Stomach (tissue), 19 donors: ENCODE measurements at places on chromosomes 3 and 15.

GRCh38 chr15:65916664-65917406 is 47.5 kb downstream of the RAB11A start:
- DNase-seq, result peak; percentile 86

GRCh38 chr15:57405133-57405532 is 28.8 kb downstream of the CGNL1 start:
- no peak for DNase-seq

- peak; percentile 50 for DNase-seq
Observed at GRCh38 chr3:146625186-146625775, 20.1 kb upstream of the PLSCR5 start.

GRCh38 chr15:62121273-62122015 is 43.6 kb downstream of the C2CD4B start:
- DNase-seq, result no peak

GRCh38 chr3:192637803-192638202 is 89.5 kb downstream of the FGF12 start:
- DNase-seq, result no peak

DNA sequence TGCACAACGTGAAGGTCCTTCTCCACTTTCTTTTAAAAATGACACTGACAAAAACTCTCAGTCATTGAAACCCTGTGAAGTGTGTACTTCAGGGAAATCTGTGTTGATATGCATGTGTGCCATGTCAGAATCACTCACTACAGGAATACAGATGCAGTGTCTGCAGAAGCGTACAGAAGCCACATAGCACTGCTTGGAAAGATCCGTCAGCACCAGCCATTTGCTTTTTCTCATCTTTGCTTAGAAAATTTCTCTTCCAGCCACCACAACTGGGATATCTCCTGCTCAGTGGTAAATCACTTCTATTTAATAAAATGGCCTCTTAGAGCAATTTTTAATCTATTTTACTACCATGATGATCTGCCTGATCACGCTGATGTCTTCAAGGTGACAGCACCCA is 91.3 kb upstream of the ARHGEF26 start:
- DNase-seq, result no peak

- DNase-seq, result no peak
Observed at GRCh38 chr15:42707873-42708544, 28.9 kb downstream of the CDAN1 start.

GRCh38 chr3:71962561-71963240 is 177.8 kb upstream of the PROK2 start:
- DNase-seq, result no peak

GRCh38 chr3:45560281-45560971 is 34.1 kb upstream of the LIMD1 start:
- DNase-seq, result peak; percentile 77

DNA sequence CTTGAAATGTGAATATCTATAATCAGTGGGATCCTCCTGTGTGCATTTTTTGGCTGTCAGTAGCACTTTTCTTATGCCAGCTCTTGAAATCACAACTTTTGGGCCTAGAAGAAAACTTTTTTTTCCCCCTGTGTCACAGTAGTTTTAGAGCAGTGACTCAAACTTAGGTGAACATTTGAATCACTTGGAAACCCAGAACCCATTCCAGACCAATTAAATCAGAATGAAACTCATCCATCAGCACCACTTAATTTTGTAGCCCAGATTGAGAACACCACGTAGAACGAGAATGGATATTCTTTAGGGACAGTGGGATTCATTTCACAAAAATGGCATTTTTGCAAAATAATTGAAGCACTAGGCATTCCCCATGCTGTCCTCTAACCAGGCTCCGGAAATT is 224.8 kb upstream of the NANOGP8 start:
- DNase-seq, result no peak

DNA sequence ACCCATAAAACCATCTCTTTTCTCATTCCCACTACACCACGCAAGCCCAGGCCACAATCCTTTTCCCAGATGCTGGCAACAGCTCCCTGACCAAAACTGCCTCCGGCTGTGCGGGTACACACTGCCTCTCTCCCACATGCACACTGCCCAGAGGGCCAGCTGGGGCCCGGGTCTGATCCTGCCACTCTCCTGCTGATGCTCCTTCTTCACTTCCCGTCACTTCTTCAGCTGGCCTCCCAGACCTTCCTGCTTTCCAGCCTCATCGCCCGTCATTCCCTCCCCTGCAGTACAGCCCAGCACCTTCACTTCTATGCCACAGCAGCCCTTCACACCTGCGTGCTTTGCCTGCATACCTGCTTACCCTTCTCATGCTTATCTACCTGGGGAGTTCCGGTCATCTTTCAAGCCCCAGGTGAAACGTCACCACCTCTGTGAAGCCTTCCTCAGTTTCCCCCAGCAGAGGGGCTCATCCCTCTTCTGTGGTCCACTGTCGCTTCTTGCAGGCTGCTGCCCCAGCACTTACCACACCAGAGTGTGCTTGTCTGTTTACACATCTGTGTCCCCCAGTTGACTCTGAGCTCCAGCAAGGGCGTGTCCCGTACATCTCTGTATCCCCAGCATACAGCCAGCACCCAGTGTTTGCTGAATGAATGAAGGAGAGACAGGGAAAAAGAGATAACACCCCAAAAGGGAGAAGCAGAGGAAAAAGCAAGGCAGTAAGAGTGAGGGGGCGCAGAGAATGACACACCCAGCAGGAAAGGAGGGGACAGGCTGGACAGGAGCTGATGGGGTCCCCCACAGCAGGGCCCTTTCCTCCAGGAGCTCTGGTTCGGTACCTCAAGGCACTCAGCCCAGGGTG is 22.2 kb downstream of the GRAMD2A start:
- DNase-seq, result no peak

- peak; percentile 24 for DNase-seq
Observed at GRCh38 chr3:64691051-64691450, 3.3 kb upstream of the ADAMTS9 start.

DNA sequence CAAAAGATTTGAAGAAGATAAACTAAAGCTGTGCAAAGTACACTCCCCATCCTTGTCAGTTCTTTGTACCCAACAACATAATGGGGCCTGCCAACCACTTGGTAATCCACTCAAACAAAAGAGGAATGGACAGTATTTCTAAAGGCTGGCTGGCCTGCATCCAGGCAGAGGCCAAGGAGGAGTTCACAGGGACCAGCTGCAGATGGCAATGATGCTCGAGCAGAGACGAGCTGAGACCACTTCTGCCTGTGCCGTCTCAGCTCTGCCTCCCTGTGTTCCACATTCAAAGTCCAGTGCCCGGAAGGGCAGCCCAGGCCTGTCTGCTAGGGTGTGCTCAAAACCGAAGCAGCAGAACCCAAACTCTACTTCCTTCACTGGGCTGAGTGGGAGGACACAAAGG is 14.3 kb downstream of the CXCR6 start:
- no peak for DNase-seq

GRCh38 chr3:14236902-14237301 is 58.3 kb downstream of the LSM3 start:
- no peak for DNase-seq

DNA sequence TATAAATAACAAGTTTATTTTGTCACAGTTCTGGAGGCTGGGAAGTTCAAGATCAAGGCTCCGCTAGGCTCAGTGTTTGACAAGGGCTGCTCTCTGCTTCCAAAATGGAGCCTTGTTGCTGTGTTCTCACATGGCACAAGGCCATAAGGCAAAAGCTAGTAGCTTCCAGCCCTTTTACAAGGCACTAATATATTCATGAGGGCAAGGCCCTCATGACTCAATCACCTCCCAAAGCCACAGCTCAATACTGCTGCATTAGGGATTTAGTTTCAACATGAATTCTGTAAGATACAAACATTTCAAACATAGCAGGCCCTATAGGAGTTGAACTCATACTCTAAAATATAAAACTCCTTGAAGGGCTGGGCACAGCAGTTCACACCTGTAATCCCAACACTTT is 30.2 kb downstream of the ZBTB11 start:
- no peak for DNase-seq

GRCh38 chr3:72432246-72432645 is 416.0 kb downstream of the SHQ1 start:
- DNase-seq, result no peak

- no peak for DNase-seq
Observed at GRCh38 chr3:83662381-83662960, 1296.3 kb upstream of the CADM2 start.

GRCh38 chr15:86863226-86863915 is 783.7 kb downstream of the AGBL1 start:
- no peak for DNase-seq

- DNase-seq, result no peak
Observed at GRCh38 chr3:133467780-133468179, 67.9 kb downstream of the BFSP2 start.

- peak; percentile 73 for DNase-seq
Observed at GRCh38 chr3:193816656-193817311, 223.8 kb downstream of the OPA1 start.

GRCh38 chr15:35256141-35256540 is 171.0 kb upstream of the NANOGP8 start:
- DNase-seq, result no peak

DNA sequence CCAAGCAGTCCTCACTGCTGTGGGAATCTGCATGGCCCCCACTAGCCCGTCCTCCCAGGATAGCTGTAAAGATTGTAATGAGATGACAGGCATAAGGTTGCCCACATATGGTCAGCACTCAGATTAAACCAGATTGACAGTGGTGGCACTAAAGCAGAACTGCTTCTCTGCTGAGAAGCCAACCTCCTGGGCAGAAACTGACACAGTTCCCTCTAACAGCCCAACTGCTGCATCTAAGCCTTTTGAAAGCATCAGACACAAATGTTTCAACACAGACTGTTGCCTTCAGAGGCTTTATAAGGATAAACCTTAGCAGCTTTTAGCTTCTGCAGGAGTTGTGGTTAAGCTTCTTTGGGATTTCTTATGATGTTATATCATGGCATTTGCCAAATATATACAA is 13.0 kb downstream of the DCLK3 start:
- no peak for DNase-seq

GRCh38 chr3:50276762-50277101 is 2.2 kb upstream of the LSMEM2 start:
- no peak for DNase-seq

- DNase-seq, result no peak
Observed at GRCh38 chr3:65577843-65578430, 460.8 kb downstream of the MAGI1 start.

GRCh38 chr3:115658032-115658336 is 34.7 kb downstream of the GAP43 start:
- DNase-seq, result no peak

DNA sequence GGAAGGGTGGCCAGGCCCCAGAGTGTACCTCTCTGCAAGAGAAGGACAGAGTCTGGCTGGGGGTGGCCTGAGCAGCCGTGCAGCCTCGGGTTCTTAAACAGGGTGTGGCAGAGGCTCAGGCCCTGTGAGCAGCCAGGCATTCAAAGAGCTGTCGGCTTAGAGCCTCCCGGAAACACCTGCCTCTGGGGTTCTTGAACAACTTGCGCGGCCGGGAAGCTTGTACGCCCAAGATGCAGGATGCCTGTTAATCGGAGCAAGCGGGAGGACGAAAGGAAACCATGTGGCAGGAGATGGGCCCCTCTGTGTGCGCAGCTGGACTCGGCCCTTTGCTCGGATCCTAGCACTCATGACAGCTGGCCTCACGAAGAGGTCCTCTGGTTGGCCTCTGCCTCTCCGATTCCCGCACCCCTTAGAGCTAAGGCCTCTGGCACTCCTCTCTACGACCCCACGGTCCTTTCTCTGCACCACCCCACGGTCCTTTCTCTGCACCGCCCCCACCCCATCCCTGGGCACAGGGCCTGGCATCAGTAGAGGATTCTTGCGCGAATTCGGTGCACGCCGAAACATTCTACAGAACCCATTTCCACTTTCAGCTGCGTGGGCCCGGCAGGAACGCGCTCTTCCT is 23.9 kb upstream of the TXNRD3 start:
- DNase-seq, result peak; percentile 36

- no peak for DNase-seq
Observed at GRCh38 chr3:161957467-161957866, 460.9 kb downstream of the OTOL1 start.

- DNase-seq, result no peak
Observed at GRCh38 chr3:122397201-122397600, 13.2 kb downstream of the FAM162A start.

- no peak for DNase-seq
Observed at GRCh38 chr3:154040283-154040682, 80.9 kb upstream of the ARHGEF26 start.

- DNase-seq, result no peak
Observed at GRCh38 chr3:105424412-105425152, 57.9 kb downstream of the ALCAM start.

DNA sequence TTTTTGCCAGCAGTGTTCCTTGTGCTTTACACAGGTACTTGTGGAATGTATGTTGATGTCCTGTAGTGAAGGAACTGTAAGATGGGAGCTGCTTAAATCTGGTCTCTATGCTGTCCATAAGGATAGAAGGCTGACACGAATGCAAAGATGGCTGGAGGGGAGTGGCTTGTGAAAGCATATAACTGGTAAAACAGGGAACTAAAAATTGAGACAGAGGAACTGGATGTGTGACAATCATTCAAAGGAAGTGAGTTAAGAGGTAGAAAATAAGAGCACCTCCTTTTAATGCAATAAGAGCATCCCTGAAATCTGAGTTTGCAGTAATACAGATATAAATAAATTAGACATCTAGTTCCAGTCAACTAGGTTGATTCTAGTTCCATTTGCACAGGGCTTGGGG is 35.2 kb downstream of the RNF13 start:
- DNase-seq, result no peak

DNA sequence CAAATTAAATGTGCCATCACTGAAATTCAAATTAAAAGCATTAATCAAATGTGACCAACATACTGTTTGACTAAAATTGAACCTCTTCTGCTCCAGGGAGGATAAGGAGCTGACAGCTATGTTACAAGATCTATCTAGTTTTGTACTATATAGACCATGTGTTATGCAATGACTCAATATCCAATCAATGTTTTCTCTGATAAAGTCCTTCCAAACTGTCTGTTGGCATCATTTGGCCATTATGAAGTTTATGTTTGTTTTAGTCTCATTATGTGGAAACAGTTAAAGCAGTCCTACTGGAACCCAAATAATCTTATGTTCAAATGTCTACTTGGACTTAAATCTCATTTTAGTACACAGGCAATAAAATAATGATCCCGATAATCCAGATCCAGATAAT is 267.0 kb upstream of the THBS1 start:
- no peak for DNase-seq

DNA sequence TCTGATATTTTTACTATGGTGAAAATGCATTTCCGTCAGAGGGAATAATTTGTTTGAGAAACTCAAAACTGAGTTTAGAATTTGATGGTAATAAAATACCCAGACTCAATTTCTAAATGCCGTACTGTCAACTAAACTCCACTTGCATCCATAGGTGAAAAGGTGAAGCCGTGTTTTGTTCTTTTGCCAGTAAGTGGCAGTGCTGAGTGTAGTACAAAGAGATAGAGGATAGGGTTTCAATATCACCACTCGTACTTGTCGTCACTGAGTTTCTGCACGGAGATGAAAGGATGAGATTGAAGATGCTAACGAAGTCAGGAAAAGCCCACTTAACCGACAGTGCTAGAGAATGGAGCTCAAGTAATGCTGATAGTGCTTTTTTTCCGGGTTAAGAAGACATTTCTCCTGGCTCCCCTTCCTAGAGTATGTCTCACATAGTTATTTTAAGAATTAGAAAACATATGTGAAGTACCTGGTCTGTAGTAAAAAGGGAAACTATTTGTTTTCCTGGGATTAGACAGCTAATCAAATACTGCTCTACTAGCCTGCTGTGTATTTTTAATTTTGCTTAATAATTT is 345.1 kb downstream of the IL5RA start:
- peak; percentile 28 for DNase-seq
